ENCODE measurements at places on chromosomes 6 and 20.

DNA sequence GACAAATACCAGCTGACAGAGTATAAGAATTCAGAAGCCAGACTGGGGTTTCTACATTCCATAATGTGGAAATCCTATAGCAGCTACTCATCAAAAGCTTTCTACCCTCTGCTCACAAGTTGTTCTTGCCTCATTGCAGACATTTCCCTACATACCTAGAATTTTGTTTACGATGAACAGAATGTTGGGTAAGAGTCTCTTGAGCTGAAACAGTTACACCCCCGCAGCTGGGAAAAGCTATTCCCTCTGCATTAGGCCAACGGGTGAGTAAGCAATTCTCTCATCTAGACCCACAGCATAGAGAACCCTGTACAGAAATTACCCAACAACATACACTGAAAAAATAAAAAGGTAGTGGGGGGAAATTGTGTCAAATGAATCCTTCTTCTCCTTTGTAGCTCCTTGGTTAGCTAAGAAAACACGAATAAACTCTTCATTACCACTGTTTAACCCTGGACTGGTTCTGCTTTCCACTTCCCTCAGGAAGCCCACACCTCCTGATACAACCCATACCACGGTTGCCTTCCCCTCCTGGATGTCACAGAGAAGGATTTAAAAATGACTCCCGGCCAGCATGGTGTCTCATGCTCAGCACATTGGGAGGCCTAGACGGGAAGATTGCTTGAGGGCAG is 215.0 kb upstream of the SHLD1 start:
- DNase-seq = no peak

DNA sequence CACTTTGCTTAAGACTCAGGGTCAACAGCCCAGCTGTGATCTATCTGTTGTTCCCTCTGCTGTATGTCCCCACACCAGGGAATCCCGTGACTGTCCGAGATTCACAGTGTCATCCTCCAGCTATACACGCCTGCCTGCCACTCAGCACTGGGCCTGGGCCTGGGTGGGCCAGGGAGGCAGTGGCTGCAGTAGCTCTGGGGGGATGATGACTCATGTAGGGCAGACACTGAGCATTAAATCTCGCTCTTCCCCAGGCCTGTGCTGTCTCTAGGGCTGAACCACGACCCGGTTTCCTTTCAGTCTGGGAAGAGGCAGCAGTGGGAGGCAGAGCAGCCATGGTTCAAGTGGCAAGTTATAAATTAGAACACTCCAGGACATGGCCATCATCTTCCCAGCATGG is 173.9 kb downstream of the LRFN2 start:
- no peak for DNase-seq

DNA sequence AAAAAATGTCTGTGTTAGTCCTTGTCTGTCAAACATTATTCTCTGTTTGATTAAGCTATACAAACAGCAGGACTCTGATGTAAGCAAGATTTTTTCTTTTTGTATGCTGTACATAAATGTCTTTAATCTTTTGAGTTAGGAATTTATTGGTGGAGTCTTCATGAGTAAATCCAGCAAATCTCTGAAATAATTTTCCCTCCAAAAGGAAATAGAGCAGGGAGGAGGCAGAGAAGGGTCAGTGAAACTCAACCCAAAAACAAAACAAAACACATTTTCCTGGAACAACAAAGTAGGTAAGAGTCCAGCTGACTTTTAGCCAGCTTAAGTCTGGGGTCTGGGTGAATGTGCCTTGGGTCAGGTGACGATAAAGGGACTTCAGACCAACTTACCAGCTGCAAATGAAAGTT is 113.7 kb downstream of the FOXA2 start:
- no peak for DNase-seq

DNA sequence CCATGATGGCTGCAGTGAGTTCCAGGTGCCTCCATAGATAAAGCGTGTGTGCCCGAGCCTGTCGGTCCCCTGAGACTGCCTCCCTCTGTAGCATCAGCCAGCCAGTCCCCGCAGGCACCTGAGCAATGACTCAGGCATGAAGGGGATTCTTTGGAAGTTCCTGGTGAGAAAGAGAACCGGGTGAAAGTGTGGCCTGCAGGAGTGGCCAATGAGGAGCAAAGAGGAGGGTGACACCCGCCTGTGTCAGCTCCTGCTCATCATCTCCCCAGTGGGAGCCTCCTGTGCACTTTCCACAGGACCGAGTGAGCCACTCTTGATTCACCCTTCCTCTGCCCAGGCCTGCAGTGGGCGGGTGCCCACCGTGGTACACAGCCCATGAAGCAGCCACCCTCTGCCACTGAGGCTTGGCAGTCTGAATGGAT is 71.2 kb upstream of the PTPN1 start:
- DNase-seq = no peak

- DNase-seq = no peak
Measured at GRCh38 chr6:134634966-134635365, 314.9 kb downstream of the ALDH8A1 start.

DNA sequence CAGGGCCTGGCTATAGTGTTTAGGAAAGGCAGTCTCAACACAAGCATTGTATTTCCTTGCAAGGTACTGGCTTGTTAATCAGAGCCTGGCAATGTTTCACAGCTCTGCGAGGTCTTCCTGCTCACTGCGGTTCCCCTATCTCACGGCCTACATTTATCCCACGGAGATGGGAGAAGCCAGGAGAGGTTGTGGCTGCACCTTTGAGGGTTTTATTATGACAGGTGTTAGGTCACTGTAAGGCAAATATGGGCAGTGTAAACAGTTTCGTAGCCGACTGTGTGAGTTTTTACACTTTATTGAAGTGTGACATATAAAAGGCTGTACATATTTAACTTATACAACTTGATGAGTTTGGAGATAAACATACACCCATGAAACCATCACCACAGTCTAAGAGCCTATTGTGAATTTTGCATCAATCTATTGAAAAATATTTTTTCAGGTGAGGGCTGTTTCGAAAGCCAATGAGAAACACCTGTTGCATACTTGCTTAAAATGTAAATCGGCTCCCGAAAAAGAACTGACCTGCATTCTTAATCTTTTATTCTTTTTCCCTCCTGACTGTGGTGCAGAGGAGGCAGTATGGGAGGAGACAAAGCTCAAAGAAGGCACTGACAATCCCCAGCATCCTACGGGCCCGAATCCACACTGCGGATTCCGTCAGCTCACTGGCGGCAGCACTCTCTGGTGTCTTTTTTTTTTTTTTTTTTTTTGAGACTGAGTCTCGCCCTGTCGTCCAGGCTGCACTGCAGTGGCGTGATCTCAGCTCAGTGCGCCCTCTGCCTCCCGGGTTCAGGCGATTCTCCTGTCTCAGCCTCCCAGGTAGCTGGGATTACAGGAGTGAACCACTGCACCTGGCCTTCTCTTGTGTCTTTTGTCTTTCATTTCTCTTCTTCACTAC is 7.5 kb upstream of the RBM38 start:
- DNase-seq = no peak

GRCh38 chr6:24313251-24314141 is 44.4 kb downstream of the DCDC2 start:
- DNase-seq = no peak

DNA sequence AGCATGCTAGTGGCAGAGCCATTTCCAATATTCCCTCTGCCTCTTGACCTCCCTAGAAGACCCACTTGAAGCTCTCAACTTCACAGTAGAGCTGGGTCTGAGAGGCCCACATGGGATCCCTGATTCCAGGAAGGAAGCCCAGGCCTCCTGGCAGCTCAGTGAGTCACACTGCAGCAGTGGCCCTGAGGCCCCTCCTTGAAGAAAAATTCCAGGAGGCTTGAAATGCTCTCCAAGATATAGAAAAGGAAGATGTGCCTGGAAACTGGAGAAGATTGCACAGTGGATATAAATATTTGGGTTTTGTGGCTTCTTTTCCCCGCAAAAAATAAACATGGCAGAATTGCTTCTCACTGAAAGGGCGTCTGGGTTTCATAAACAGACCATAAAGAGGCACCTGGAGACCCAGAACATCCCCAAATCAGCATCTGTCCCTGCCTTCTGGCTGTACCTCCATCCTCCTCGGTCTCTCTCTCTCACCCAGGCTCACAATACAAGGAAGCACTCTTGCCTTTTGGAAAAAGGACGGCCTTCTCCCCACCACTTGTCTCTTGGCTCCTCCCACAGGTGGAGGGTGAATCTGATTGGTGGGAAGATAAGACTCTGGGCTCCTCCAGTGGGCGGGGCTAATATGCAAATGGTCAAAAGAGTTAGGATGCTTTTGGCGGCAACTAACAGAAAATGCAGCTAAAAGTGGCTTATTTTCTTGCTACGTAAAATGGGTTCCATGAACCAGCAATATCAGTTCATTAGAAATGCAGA is 200.0 kb upstream of the SULF2 start:
- DNase-seq = no peak

- no peak for DNase-seq
Measured at GRCh38 chr6:101011186-101011585, 130.1 kb upstream of the ASCC3 start.

DNA sequence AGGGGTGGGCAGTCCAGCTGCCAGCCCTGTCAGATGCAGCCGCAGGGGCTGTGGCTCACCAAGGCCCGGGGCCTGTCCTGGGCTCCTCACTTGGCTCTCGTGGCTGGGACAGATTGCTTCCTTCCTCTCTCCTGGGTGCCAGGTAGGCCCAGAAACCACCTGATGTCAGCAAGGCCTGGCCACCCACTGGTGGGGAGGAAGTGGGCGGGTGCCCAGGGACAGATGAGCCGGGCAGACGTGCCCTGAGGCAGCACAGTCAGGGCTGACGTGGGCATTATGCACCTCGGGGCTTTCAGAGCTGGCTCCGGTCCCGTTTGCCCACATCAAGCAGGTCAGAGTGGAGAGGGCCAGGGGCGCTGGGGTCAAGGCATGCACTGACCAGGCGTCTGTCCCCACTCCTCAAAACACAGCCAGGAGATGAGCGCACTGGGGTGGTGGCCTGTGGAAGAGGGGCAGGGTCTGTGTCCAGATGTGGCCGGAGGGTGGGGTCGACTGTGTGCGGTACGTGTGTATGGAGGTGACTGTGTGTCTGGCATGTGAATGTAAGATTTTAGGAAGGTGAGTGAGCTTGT is 133.2 kb upstream of the PTPN1 start:
- DNase-seq = no peak

GRCh38 chr6:145891126-145891525 is 73.0 kb downstream of the SHPRH start:
- DNase-seq = no peak

GRCh38 chr20:43579861-43580793 is 10.6 kb upstream of the IFT52 start:
- DNase-seq = no peak

DNA sequence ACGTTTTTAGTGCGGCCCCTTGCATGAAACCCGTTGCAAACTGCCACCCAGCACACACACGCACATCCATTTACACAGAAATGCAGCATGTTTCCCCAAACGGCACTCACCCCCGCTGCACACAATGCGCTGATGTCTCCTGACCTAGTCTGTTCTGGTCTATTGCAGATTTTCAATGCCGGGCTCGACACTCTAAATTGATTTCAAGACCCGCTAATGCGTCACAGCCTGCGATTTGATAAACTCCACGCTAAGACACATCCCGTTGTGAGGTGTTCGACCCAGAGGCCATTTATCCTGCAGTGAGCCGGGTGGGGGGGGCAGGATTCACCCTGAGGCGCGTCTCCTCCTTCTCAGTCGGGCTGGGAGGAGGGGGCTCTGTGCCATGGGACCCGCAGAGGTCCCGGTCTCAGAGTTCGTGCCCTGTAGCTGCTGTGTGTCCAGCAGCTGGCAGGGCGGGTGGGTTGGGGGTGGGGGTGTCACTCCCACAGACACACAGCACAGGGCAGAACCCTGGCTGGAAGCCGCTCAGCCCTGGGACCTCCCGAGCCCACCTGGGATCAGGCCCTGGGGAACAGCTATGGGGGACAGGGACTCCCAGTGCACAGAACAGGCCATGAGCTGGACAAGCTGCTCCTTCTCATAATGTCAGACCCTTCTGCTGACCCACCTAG is 367.9 kb downstream of the PREX1 start:
- DNase-seq = no peak

DNA sequence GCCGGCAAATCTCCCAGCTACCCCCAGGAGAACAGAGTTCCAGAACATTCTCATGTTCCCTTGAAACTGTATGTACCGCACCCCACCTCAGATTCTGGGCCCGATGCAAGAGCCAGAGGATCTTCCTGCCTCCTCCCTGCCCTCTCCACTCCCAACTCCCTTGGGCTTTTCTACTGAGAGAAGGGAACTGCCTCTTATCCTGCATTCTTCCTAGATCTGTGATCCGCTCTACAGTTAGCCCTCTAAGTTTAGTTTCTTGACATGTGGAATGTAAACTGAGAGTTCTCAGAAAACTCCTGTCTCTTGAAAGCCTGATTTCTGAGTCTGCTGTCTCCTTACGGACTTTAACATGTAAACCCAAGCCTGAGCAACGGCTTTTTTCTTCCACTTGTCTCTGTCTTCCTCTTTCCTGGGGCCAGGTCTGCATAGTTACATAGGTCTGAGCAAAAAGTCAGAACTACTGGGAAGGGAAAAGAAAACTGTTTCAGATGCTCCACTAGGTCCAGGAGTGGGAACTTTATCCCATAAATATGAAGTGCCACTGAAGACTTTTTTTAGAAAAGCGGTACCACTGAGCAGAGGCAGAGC is 86.5 kb upstream of the TNFAIP3 start:
- no peak for DNase-seq

DNA sequence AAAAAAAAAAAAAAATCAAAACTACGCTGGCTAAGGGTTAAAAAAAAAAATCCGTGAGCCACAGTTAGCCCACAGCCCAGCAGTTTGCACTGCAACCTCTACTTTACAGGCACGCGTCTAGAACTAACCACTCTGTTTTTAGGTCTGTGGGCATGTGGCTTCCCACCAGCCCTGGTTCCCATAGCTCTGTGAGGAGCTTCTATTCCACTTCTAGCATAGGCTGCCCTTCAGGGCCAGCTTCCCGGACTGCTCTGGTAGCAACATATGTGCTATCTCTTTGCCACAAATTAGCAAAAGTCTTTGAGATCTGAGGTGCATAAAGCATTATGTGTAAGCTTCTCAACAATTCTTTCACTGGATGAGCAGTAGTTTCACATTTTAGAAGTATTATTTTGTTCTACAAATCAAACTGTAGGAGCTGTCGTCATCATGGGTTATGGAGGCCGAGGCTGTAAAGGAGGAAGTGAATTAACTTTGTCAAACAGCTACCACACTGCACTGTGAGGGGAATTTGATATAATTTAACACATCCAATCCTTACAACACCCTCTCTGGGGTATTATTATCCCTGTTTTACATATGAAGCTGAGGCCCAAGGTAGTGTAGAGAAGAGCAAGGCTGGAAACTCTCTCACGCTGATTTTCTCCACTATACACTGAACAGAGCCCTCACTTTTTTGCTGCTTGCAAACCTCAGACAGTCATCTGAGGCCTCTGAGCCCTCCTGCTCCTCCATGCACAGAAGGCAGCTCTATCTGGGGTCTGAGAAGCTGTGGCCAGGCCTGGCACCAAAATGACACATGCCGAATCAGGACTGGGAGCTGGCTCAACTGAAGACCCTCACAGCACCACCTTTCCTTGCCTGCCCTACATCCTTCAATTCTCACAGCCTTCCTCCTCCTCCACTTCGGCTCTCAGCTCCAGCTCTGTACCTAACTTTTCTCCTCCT is 35.4 kb downstream of the MAN1A1 start:
- DNase-seq = no peak

DNA sequence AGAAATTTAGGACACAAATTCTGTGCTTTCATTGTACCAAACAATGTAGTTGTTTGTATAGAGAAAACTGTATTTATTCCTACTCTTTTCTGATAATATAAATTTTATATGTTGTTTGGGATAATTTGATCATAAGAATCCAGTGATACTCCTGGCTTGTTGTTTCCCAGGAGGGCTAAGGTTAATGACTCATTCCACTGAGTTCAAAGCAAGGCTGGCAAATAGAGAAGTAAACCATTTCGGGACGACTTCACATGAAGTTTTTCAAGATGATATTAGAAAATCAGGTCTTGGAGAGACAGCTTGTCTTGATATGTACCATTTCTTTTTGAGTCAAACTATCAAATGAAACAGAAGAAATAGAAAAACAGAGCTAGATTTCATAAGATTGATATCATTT is 326.1 kb upstream of the CNR1 start:
- no peak for DNase-seq
